ENCODE measurements at places on chromosomes 16 and 17.
A peak's percentile ranks its signal among the peaks of the same experiment; 100 is the strongest.

DNA sequence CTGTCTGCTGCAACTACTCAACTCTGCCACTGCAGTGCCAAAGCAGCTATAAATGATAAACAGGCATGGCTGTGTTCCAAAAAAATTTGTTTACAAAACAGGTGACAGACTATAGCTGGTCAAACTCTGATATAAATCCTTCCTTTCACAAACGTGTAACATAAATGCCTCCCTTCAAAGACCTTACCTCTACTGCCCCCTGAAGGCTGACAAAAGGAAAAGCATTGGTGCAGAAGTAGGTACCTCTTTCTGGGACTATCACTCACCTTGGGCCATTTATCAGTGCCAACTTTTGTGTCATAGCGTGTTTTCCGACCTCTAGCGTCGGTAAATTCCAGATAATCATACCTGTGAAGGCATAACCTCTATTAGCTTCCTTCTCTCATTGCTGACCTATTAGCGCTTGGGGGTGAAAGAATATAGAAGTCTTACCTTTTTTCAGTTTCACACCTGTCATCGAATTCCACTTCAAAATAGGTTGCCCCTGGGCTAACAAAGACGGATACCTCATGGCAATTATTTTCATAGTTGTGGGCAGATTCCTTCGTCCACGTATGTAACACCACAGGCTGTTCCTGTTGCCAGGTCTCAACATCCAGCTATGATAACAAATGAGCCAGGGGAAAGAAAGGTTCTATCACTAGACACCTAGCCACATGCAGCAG lies 67.9 kb downstream of the ZZEF1 start:
- no peak for DNase-seq

DNA sequence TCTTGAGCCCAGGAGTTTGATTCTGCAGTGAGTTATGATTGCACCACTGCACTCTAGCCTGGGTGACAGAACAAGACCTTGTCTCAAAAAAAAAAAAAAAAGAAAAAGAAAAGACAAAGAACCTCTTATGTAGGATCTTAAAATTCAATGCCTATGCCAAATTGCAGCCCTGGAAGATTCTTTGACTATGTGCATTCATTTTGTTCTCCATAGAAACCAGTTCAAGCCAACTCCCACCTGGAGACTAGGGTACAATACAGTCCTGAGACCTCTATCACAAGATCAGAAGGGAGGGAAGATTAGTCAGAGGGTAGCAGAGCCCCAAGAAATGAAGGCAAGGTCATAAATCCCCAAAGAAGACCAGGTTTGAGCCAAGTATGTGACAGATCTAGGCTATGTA lies 90.6 kb upstream of the HAS3 start:
- DNase-seq, result no peak

DNA sequence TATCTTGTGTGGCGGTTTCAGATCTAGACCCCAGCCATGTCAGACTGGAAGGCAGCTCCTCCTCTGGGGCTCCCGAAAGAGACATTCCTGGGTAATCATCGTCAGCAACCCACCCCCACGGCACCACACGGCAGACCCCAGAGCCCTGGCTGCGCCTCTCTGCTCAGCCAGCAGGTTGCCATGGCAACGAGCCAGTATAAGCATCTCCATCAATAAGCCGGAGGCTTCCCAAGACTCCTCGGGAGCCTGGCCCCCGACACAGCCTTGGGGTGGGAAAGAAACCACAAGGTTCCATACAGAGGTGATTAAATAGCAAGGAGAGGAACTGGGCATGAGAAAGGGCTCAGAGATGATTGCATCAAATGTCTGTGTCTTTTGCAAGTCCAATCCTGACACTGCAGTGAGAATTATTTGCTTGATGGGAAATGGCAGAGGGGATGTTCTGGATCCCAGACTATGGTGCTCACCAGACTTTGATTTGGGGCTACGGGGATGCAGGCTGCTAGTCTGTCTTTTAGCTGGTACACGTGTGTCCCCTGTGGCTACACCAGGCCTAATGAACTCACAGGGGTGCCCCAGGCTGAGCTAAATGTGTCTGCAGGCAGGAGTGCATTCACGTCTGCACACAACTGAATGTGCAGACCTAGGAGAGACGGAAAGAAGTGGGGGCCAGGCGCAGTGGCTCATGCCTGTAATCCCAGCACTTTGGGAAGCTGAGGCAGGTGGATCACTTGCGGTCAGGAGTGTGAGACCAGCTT lies 320.5 kb upstream of the TNRC6C start:
- DNase-seq, result no peak

GRCh38 chr17:77451894-77452852 lies 311.4 kb downstream of the SEC14L1 start:
- DNase-seq, result no peak

GRCh38 chr17:64323774-64324173 lies 60.7 kb upstream of the TEX2 start:
- peak; percentile 17 for DNase-seq

- no peak for DNase-seq
Measured at GRCh38 chr16:71919035-71919434, 23.7 kb downstream of the IST1 start.

DNA sequence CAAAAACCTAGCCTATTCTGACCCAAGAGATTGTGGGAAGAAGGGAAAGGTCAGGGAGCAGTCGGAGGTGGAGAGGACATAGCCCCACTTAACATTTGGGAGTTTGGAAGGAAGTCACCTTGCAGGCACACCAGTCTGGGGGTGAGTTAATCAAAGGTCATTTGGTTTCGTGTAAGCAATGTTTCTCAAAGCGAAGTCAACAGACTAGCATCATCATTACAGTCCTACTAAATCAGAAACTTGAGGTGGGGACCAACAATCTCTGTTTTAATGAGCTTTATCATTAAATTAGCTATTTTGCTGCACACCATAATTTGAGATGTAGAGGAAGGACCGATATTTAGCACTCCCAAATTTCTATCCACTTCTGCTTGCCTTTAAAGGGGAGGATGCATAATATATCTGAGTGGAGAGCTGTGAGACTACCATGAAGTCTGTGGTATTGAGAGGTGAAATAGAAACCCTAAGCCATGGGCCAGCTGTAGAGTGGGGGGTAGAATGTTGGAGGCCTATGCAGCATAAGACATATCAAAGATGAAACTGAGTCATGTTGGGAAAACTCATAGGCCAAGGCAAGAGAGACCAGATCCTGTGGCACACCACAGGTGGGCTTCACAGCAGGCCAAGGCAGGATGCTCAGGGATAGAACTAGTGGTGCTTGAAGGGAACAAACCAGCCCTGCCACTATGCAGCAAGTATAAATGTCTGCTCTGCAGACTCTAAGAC lies 141.7 kb upstream of the ANKFN1 start:
- DNase-seq, result peak; percentile 30

- DNase-seq, result no peak
Measured at GRCh38 chr16:17555176-17555575, 84.4 kb upstream of the XYLT1 start.

GRCh38 chr16:56935201-56935600 lies 3.3 kb downstream of the HERPUD1 start:
- DNase-seq, result no peak

- DNase-seq, result peak; percentile 74
Measured at GRCh38 chr17:40111221-40112128, 10.3 kb upstream of the MSL1 start.

DNA sequence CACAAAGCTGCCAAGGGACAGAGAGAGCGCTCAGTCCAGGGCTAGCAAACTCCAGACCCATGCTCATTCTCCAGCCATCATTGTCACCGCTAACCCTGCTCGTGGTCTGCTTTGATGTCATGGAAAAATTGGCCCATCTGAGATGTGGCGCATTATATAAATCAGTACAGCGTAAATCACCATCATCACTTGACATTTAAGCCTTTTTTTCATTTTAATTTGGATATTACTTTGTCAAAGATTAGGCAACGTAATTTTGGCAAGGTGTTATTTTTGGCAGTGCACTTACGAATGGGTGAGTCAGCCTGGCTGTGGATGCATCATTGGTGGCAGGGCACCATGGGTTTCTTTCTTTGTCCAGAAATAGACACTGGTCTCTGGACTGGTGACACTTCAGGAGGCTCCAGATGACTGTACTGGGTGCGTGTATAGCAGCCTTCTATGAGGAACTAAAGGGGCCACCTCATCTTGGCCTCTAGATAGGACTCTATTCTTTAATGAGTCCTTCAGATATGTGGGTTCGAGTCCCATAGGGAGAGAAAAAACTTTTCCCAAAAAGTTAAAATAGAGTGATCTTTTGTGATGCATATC lies 166.3 kb downstream of the MSI2 start:
- no peak for DNase-seq

GRCh38 chr16:49467540-49468372 lies 94.2 kb downstream of the C16orf78 start:
- no peak for DNase-seq

GRCh38 chr16:59108374-59108773 lies 374.3 kb upstream of the GOT2 start:
- DNase-seq, result no peak

DNA sequence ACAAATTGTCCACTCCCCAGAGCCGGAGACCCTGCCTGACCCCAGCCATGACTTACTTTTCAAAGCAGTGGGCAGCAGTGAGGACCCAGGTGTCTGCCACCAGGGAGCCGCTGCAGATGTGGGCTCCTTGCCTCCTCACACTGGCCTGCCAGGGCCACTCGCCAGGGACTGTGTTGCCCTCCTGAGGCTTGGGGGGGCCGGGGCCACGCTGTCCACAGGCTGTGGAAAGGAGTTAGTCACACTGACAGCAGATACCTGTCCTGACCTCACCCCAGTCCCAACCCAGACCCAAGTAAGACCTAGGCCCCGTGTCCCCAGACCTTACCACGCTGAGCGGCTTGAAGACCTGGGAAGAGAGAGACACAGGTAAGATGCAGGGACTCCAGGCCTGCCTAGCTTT lies 1.3 kb downstream of the PRSS53 start:
- DNase-seq, result no peak

GRCh38 chr17:68029512-68030215 lies 5.9 kb upstream of the KPNA2 start:
- no peak for DNase-seq

DNA sequence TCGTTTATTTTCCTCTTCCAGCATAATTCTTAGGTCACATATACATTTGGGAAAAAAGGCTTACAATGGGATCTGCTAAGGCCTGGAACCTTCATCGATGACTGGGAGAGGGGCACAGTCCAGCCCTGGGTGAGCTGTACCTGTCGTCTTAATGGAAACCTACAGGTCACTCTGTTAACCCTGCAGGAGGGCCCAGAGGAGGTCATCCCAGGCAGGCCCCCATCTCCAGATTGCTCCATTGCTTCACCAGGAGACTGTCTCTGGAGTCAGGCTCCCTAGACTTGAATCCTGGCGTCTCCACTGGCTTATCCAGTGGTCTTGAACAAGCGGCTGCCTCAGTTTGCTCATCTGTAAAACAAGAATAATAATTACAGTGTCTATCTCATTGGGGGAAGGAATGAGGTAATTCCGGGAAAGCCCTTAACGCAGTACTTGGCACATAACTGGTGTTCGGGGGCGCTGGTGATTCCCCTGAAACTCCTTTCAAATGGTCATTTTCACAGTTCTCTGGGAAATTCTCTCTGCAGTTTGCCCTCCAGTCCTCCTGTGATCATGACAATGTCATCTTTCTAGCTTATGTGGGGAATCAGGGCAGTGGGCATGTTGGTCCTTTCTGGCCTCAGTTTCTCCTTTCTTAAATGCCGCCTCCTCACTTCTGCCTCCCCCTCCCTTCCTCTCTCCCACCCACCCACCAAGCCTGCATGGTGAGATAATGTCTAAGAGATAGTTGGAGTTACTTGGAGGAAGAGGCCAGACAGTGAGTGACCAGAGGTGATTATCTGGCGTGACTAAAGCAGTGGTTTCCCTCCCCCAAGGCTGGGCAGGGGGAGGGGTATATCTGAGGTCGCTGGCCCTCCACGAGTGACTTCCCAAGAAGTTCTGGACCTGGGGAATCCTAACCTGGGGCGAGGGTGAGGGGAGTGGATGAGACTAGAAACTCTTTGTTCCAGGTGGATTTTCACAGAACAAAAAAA lies 31.3 kb upstream of the TAC4 start:
- DNase-seq, result no peak

GRCh38 chr16:82629441-82630027 lies 2.8 kb downstream of the CDH13 start:
- no peak for DNase-seq

- DNase-seq, result no peak
Measured at GRCh38 chr16:55964923-55965475, 89.8 kb upstream of the CES5A start.

DNA sequence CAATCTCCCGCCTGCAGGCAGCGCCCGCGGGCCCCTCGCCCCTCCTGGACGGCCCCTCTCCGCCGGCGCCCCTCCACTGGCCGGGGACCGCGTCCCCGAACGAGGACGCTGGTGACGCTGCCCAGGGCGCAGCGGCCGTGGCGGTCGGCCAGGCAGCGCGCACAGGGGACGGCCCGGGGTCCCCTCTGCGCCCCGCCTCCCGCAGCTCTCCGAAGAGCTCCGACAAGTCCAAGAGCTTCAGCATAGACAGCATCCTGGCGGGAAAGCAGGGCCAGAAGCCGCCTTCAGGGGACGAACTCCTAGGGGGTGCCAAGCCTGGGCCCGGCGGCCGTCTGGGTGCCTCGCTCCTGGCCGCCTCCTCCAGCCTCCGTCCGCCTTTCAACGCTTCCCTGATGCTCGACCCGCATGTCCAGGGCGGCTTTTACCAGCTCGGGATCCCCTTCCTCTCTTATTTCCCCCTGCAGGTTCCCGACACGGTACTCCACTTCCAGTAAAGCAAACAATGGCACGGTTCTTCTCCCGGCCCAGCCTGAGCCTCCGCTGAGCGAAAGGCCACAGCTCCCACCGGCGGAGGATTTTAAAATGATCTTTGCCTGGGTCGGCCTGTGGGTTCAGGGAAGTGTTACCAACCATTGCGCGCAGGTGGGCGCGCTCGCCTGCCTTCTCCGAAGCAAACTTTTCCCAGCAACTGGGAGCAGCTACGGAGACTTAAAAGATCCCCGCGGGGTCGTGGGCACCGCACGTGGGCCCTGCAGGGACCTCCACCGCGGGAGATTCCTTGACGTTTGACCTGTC lies 1.1 kb downstream of the FOXL1 start:
- no peak for DNase-seq

GRCh38 chr16:29009050-29009837 lies 24.4 kb downstream of the LAT start:
- no peak for DNase-seq

Data from activated naive CD8-positive, alpha-beta T cell treated with anti-CD3 and anti-CD28 coated beads for 36 hours (primary cell).